ENCODE measurements at places on chromosomes 4 and X. TPM values are rescaled to one million over a fixed set of nuclear protein-coding genes. Genes with fewer than 3 reads are reported as not detected.

GRCh38 chrX:111387470-111388070 lies 24.4 kb downstream of the DCX start:
- no peaks in the 10 kb centered on the region for H3K4me1 ChIP-seq
- DNase-seq = no peak
- no peak overlapping the region for H3K4me3 ChIP-seq
- no peaks in the 10 kb centered on the region for H3K36me3 ChIP-seq
- no peak overlapping the region for H3K27ac ChIP-seq

The DUX4 gene
- not detected for total RNA-seq

The APELA gene
- not detected for total RNA-seq

DNA sequence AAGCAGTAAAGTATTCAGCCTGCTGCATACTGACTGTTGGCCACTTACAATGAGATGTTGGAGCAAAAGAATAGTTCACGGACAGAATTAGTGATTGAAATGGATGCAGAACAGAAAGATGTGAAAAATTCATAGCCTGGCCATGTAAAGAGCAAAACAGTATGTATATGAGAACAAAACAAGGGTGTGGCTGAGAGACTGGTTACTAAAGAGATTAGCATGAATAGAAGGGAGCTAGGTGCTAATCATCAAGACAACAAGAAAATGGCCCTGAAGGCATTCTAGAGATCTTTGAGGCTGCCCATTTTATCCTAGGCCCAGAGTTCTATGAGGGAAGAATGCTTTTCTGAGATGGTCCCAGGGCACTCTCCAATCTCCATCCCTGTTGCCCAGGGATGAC lies 208.5 kb downstream of the ARHGEF9 start:
- peaks cover 5% of the 10 kb centered on the region for H3K4me1 ChIP-seq
- no peaks in the 10 kb centered on the region for H3K27me3 ChIP-seq
- no peaks in the 10 kb centered on the region for H3K36me3 ChIP-seq
- DNase-seq = no peak
- H3K4me3 ChIP-seq = no peak overlapping the region

GRCh38 chr4:53688186-53688790 lies 97.0 kb upstream of the LNX1 start:
- peaks cover 67% of the 10 kb centered on the region for H3K4me1 ChIP-seq
- H3K36me3 ChIP-seq = 0 out of 2 replicates have a peak, but pooled peaks cover 5% of the 10 kb centered on the region
- no peaks in the 10 kb centered on the region for H3K27me3 ChIP-seq
- peak overlapping the region; percentile 96 for H3K27ac ChIP-seq
- peak; percentile 99 for DNase-seq
- H3K4me3 ChIP-seq = peak overlapping the region; percentile 77

The RHOXF1 gene
- total RNA-seq = not detected

The DGKK gene
- total RNA-seq = not detected

GRCh38 chr4:30714408-30715031 lies 5.6 kb upstream of the PCDH7 start:
- peaks cover 33% of the 10 kb centered on the region for H3K4me1 ChIP-seq
- peaks cover 17% of the 10 kb centered on the region for H3K27me3 ChIP-seq
- DNase-seq = peak; percentile 18
- H3K27ac ChIP-seq = no peak overlapping the region

- H3K27me3 ChIP-seq = no peaks in the 10 kb centered on the region
- H3K4me1 ChIP-seq = peaks cover 32% of the 10 kb centered on the region
- no peak for DNase-seq
- no peak overlapping the region for H3K27ac ChIP-seq
- no peaks in the 10 kb centered on the region for H3K36me3 ChIP-seq
Measured at GRCh38 chrX:53188763-53189162, 36.2 kb downstream of the KDM5C start.

The F8A3 gene
- total RNA-seq = 12.4 TPM

- H3K4me1 ChIP-seq = no peaks in the 10 kb centered on the region
- H3K27ac ChIP-seq = no peak overlapping the region
- DNase-seq = no peak
- peaks cover 2% of the 10 kb centered on the region for H3K27me3 ChIP-seq
- no peak overlapping the region for H3K4me3 ChIP-seq
- H3K36me3 ChIP-seq = no peaks in the 10 kb centered on the region
Measured at GRCh38 chrX:43552156-43552555, 103.9 kb upstream of the MAOA start.

DNA sequence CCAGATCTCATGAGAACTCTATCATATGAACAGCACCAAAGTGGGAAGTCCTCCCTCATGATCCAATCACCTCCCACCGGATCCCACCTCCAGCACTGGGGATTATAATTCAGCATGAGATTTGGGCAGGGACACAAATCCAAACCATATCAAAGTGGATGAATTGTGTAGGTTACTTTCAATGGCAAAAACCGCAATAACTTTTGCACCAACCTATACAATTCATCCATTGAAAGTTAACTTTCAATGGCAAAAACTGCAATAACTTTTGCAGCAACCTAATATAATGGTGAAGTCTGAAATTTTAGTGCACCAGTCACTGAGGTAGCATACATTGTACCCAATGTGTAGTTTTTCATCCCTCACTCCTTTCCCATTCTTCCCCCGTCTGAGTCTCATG lies 16.6 kb downstream of the STK32B start:
- H3K27ac ChIP-seq = no peak overlapping the region
- H3K27me3 ChIP-seq = no peaks in the 10 kb centered on the region
- DNase-seq = no peak
- no peak overlapping the region for H3K4me3 ChIP-seq

- H3K4me3 ChIP-seq = no peak overlapping the region
- no peak for DNase-seq
- H3K36me3 ChIP-seq = no peaks in the 10 kb centered on the region
- H3K27ac ChIP-seq = no peak overlapping the region
- H3K27me3 ChIP-seq = no peaks in the 10 kb centered on the region
Measured at GRCh38 chr4:151584101-151584500, 175.1 kb downstream of the FHIP1A start.

All from HFFc6 (cell line).